Stimulated activated CD8-positive, alpha-beta memory T cell treated with anti-CD3 and anti-CD28 coated beads, Interleukin-2, amount 100 ng/mL, for 1 hour (primary cell): ENCODE measurements at places on chromosomes 5 and 9.

DNA sequence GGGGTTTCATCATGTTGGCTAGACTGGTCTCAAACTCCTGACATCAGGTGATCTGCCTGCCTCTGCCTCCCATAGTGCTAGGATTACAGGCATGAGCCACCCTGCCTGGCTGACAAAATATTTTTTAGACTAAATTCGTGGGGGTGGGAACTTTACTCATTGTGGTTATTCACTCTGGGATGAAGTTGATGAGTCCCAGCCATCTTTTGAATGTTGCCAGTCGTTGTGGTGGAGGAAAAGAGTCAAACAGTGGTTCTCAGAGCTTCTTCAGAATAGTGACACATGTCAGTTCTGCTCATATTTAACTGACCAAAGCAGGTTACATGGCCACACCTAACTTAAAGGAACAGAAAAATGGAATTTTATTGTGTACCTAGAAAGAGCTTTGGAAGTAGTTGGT, 6.9 kb downstream of the SREK1 start:
- DNase-seq = no peak

GRCh38 chr9:121732389-121732788, 81.0 kb downstream of the DAB2IP start:
- DNase-seq = no peak

- DNase-seq = no peak
Measured at GRCh38 chr5:126139086-126139485, 284.1 kb upstream of the GRAMD2B start.

GRCh38 chr5:179256328-179257175, 88.7 kb downstream of the ADAMTS2 start:
- DNase-seq = no peak

- DNase-seq = no peak
Measured at GRCh38 chr5:138177941-138178515, 402 bp downstream of the BRD8 start.

DNA sequence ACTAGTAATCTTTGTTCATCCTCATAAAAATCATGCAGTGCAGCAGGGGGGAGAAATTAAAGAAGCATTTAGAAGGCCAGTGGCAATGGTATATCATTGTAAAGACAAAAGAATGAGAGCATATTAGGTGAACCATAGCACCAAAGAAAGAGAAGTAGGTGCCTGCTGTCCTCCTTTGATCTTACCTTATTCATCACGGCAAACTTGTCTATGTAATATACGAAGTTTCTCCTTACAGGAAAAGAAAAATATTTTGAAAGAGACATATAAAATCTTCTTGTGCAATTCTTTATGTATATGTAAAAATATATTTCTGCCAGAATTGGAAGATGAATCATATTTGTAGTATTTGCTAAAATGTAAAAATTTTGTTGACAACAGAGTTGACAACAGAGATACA, 411.3 kb upstream of the ARRDC3 start:
- DNase-seq = no peak

GRCh38 chr9:96167011-96167410, 135.0 kb downstream of the HSD17B3 start:
- DNase-seq = no peak

DNA sequence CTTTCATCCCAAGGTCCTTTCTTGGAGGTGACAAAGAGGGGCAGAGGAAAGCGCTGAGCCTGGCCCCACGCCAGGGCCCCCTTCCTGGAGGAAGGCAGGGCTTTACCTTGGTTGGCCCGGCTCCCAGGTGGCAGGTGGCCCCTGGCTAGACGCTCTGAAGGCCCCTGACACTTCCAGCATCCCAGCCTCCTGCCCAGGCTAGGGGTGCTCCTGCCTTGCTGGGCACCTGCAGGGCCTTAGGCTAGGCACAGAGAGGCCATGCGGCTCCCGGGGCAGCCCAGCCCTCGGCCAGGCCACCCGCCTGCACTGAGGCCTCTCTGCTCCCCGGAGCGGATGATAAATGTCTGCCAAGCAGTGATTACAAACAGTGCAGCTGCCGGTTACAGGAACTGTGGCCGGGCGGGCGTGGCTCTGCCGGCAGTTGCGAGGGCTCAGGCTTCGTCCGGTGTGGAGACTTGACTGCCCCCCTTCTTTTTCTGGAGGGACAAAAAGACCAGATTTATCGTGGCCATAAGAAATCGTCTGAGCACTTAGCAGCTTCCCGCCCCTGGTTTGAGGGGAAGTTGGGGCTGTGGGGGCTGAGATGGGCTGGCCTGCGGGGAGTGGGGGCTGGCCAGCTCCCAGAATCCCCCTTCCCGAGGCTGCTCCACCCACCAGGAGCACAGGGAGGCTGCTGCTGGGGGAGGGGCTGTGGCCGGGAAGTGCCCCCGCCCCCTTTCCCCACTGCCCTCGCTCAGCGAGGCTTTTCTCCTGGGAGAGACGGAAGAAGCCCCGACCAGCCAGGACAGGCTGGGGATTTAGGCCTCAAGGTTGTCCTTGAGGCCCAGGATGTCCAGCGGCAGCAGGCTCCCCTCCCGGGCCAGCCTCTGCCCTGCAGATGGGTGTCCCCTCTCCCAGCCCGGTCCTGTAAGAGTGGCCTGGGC, 31.6 kb upstream of the UBAC1 start:
- no peak for DNase-seq

DNA sequence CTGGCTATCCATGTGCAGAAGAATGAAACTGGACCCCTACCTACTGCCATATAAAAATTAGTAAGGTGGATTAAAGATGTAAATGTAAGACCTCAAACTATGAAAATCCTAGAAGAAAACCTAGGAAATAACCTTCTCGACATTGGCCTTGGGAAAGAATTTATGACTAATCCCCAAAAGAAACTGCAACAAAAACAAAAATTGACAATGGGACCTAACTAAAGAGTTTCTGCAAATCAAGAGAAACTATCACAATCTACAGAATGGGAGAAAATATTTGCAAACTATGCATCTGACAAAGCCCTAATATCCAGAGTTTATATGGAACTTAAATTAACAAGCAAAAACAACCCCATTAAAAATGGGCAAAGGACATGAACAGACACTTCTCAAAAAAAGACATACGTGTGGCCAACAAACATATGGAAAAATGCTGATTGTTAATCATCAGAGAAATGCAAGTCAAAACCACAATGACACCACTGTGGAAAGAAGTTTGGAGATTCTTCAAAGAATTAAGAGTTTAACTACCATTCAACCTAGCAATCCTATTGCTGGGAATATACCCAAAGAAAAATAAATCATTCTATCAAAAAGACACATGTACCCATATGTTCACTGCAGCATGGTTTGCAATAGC, 98.5 kb downstream of the NR3C1 start:
- DNase-seq = no peak

GRCh38 chr9:19200229-19200628, 30.3 kb upstream of the DENND4C start:
- no peak for DNase-seq

DNA sequence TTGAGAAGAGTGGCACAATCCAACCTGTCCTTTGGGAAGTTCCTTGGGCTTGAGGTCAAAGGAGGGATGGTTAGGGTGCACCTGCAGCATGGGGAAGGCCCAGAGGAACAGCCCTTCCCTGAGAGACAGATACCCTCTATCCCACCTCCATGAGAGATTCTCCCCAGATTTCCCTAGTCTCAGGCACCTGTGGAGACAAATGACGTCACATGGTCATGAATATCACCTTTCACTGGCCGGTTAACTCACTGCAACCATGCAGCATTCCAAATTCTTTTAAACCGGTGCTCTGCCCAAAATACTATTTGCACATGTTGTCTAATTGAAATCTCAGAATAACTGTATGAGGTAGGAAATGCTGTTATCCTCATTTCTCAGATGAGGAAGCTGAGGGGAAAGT, 15.6 kb upstream of the TRIO start:
- DNase-seq = no peak

GRCh38 chr5:173383711-173384110, 55.5 kb upstream of the STC2 start:
- DNase-seq = no peak

DNA sequence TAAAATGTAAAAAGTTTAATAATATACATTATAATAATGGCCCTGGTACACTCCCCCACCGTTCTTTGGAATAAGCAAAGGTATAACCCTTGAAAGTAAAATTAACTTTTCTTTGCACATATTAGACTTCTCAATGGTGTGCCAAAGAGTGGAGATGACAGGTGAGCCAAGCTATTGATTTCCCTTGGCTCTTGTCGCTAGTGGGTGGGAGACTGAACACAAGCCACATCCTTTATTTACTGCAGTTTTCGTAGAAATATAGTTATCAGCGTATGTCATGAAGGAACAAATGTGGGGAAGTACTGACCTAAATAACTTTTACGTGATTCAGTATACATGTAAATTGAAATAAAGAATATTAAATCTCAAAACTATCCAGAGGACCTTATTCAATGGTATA, 549.3 kb downstream of the RAB3C start:
- DNase-seq = no peak

DNA sequence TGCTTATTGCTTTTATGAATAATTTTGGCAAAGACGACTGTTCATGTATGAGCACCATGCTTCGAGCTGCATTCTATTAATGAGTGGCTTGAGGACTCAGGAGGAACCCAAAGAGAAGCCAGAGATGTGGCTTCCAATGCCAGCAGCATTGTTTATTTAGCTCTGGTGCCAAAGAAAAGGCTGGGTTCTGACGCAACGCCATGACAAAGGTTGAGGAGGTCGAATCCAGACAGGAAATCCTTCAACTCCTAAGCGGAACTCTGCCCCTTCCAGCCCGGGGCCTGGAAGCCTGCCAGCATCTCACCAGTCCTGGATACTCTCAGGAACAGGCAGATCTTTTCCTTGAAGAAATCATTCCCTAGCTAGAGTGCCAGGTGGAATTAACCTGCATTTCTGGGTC, 104.4 kb downstream of the ARHGAP26 start:
- DNase-seq = no peak

GRCh38 chr5:136159457-136159856, 26.8 kb downstream of the SMAD5 start:
- no peak for DNase-seq

DNA sequence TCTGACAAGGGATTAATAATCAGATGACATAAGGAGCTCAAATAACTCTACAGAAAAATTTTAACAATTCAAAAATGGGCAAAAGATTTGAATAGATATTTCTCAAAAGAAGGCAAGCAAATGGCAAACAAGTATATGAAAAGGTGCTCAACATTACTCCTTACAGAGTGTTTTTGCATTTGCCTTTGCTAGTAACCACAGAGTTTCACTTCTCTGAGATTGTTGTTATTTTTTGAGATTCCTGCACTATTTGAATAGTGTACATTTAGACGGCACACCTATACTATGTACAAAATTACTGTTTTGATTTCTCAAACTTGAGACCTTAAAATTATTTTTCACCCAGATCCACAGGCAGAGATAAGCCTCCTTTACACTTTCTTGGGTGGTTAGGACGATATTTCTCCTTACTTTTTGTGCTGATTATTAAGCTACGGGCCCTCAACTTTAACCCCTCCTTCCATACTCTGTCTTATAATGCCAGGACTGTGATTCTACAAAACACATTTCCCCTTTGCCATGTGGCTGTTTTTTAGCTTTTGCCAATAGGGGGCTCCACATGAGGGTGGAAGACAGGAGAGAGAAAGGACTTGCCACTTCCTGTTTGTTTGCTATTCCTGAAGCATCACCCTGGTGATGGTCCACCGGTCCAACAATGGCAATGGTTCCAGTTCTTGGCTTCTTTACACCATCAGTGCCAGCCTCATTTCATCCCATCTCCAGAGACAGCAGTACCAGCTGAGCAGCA, 65.0 kb upstream of the DAP start:
- no peak for DNase-seq

DNA sequence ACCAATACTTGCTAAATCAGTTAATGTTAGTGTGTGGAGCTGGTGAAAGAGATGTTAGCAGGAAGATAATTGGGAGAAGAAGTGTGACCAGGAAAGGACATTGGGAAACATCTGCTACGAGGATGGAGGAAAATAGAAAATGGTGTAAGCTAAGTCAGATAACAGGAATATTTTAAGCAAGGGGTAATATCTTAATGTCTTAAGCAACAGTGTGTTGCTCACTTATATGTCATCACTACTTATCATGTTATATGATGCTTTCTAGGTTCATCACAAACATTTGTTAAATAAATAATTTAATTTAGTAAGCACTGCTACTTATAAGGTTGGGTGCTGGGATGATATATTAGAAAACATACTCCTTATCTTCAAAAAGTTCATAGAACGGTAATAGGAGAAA, 326.1 kb downstream of the EDIL3 start:
- DNase-seq = no peak

DNA sequence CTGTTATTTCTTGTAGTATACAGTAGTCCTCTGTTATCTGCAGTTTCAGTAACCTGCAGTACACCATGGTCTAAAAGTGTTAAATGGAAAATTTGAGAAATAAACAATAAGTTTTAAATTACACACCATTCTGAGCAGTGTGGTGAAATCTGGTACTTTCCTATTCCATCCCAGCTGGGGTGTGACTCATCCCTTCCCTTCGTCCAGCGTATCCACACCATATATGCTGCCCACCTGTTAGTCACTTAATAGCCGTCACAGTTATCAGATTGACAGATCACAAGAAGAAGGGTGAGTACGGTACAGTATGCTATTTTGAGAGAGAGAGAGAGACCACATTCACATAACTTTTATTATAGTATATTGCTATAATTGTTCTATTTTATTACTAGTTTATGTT, 28.9 kb downstream of the FAM151B start:
- DNase-seq = no peak

DNA sequence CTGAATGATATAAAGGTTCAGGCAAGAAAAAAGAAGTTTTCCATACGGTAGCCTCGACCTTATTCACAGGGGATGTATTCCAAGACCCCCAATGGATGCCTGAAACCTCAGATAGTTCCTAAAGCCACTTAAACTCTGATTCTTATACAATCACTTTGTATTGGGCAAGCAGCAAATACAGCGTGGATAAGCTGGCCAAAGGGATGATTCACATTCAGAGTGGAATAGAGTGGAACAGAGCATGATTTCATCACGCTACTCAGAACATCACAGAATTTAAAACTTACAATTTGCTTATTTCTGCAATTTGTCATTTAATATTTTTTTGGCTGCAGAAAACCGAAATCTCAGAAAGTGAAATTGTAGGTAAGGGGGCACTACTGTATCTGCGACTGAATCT, 40.5 kb upstream of the CDH18 start:
- DNase-seq = no peak

GRCh38 chr9:87370049-87370685, 127.5 kb upstream of the DAPK1 start:
- no peak for DNase-seq

DNA sequence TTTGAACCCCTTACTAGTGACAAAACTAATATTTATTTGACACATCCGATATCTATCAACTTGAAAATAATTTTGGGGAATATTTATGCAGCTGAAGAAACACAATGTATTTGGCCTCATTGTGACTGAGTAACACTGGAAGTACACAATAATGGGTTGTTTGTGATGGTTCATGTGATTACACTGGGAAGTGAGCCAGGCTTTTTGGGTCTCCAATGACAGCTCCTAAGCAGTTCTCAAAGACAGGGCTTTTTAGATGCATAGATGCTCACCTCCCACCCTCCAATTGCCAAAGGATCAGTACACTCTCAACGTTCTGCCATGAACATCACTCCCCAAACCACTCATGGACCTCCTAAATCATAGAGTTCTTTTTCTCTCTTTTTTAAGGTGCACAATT, 170.0 kb downstream of the SLC24A2 start:
- DNase-seq = no peak

GRCh38 chr9:120818595-120818994, 24.1 kb downstream of the PSMD5 start:
- DNase-seq = no peak
